ENCODE measurements at places on chromosomes 6 and 20. TPM values are rescaled to one million over a fixed set of nuclear protein-coding genes. Genes with fewer than 3 reads are reported as not detected.

DDX43 gene
- 1.7 TPM for total RNA-seq

GSTA4 gene
- total RNA-seq, result 26.1 TPM

CYP39A1 gene
- total RNA-seq, result 3.4 TPM

GRM1 gene
- not detected for total RNA-seq

SRMS gene
- not detected for total RNA-seq

TAGAP gene
- total RNA-seq, result not detected

EYA2 gene
- total RNA-seq, result not detected

CST4 gene
- not detected for total RNA-seq

CST2 gene
- not detected for total RNA-seq

KHDC1L gene
- not detected for total RNA-seq

DNA sequence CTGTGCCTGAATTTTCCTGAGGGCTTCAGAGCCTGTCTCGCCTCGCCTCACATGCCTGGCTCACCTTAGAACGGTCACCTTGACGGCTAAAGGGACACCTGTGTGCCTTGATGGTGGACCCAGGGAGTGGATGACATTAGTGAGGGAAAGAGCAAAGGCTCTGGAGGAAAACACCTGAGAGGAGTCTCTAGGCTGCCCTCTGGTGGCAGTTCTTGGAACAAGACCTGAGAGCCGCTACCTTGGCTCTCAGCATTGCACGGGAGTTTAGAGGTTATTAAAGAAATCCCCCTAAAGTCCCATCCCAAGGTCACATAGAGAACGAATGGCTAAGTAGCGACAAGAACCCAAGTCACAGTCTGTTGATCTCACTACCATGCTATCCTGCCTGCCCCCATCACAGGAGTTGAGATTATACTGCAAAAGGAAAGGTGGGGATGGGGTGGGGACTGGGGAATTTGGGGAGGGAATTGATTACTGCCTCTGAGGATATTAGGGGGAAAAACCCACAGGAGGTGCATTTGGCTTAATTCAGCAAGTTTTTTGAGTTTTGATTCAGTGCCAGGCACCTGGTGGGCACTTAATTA, 7.9 kb upstream of the CDSN start:
- peak; percentile 69 for DNase-seq

DNA sequence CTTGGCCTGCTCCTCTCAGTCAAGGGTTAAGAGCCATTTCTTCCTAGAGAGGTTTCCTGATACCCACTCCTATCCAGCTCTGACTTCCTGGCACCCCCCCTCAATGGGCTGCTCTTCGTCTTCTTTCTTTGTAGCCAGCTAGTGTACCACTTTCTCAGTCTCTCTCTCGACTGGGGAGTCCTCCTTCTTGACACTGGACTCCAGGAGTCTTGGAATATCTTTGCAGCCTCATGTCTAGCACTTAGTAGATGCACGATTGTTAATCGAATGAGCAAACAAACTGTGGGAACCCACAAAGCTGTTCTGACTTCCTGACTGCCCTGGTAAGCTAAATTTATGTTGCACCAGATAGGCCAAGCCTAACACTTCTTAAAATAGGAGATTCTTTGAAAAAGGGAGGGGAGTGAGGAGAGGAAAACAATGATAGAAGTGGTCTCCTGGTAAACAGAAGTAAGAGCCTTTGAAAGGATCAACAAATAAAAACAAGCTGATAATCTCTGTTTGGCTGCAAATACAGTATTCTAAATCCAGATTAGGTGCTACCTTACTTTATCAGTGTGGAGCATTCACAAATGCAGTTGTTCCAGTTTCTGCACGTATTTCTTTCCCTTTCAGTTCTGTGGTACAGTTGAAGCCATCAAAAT, 160.1 kb upstream of the CITED2 start:
- DNase-seq, result no peak

DNA sequence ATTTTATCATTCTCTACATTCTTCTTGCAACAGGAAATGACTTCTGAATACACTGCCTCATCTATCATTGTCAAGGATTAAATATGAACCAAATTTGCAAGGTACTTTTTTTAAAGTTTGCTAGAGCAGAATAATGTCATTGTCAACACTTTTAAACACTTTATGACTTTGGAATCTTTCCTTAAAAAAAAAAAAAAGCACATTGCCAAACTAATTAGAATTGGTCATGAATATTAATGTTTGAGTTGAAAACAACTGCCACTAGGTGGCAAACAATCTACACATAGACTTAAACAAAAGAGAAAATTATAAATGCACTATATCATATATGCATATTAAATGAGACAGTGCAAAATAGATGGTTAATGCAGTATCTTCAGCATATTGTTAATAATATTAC, 32.5 kb upstream of the TMEM244 start:
- DNase-seq, result peak; percentile 60

GRCh38 chr6:156651486-156651885, 125.7 kb upstream of the ARID1B start:
- no peak for DNase-seq

DNA sequence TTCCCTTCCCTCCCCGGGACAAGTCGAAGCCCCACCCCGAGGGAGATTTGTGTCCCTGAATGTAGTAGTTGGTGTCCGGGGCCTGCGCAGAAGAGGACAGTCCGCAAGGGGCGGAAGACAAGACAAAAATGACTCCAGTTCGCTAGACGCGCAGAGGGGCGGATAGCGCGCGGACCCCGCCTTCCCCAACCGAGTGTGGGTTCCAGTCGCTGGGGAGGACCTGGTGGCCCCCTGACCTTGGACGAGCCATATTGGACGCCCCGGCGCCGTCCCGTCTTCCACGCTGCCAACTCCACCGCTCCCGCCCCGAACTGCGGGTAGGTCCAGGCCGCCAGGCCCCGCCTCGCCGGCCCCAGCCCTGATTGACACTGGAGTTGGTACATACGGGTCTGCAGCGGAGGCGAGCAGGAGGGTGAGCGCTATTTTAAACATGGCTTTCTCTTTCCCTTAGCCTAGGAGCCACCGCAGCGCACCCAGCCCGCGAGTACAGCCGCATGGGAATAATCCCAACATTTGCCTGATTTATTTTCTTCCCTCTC, 802 bp downstream of the HMGN3 start:
- DNase-seq, result peak; percentile 93

DNA sequence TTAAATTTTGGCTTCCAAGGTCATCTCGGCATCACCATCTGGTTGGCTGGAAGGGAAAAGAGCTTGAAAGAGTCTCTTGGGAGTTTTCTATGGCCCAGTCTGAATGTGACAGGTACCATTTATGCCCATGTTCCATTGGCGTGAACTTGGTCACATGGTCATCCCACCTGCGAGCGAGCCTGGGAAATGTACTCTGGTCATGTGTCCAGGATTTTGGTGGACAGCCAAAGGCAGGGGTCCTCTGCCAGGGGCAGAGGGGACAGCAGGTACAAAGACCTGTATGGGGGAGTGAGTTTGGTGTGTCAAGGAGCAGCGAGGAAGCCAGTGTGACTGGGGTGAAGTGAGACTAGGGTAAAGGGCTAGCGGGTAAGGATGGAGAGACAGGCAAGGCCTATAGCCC, 112.6 kb downstream of the CDC5L start:
- no peak for DNase-seq

- no peak for DNase-seq
Observed at GRCh38 chr6:75922226-75922625, 150.2 kb downstream of the IMPG1 start.

DNA sequence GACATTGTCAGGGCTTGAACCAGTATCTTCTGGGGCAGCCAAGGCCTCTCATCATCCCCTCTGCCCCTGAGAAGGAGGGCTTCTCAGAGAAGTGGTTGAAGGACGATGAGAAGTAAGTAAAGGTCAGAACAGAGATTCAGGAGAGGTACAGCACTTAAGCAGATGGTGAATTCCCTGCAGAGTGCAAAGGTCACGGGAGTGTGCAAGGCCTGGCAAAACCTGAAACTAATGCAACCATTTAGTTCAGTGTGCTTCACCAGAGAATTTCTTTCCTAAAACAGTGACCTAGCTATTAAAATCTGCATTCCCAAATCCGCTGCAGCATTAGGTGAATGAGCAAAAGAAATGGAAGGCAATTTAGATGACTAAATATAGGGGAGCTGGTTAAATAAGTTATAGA, 58.4 kb downstream of the TRERF1 start:
- DNase-seq, result no peak

- no peak for DNase-seq
Observed at GRCh38 chr6:169254456-169255316, 1.0 kb upstream of the THBS2 start.

- DNase-seq, result no peak
Observed at GRCh38 chr6:82904860-82905259, 160.8 kb downstream of the UBE3D start.

GRCh38 chr6:87636315-87636714, 46.4 kb downstream of the ORC3 start:
- no peak for DNase-seq

GRCh38 chr6:67608099-67608749, 1026.9 kb upstream of the ADGRB3 start:
- no peak for DNase-seq

DNA sequence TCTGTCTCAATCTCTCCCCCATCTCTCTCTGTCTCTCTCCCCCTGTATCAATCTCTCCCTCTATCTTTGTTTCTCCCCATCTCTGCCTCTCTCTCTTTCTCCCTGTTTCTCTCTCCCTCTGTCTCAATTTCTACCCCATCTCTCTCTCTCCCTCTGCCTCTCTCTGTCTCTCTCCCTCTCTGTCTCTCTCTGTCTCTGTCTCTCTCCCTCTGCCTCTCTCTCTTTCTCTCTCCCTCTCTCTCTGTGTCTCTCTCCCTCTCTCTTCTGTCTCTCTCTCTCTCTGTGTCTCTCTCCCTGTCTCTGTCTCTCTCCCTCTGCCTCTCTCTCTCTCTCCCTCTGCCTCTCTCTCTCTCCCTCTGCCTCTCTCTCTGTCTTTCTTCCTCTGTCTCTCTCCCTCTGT, 62.6 kb downstream of the DACT2 start:
- no peak for DNase-seq

DNA sequence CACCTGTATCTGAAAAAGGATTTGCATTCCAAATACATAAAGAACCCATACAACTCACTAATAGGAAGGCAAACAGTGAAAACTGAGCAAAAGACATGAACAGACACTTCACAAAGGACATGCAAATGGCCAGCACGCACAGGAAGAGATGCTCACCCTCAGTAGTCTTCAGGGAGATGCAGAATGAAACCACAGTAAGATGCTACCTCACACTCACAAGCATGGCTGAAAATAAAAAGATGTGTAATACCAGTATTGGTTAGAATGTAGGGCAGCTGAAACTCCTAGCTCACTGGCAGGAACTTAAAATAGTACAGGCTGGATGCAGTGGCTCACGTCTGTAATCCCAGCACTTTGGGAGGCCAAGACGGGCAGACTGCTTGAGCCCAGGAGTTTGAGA, 64.6 kb downstream of the SNX5 start:
- DNase-seq, result no peak

- no peak for DNase-seq
Observed at GRCh38 chr6:109048176-109048575, 46.5 kb downstream of the SESN1 start.

DNA sequence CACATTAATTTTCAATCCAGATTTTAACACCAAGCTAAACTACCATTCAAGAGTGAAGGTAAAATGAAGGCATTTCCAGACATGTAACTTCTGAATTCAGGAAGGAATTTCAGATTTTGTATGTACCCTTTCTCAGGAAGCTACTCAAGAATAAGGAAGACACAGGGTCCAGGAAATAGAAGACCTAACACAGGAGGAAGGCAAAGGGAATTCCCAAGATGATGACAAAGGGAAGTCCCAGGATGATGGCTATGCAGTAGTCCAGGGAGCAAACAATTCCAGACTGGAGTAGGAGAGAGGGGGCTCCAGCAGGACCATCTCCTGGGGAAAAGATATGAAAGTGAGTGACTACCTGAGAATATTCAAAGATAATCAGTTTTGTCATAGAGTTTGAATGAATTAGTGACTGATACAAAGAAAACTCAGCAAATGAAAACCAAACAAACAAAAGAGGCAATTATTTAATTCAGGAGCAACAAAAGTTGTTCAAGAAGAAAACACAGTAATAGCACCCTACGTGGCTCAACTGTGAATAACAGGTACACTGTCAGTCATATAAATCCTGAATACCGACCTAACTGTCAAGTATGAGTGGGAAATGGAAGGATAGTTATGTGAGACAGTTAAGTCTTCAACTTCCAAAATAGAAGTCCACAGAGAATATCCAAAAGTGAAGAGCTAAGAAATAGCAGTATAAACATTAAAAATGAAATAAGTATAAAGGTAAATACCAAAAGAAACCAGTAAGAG, 4.0 kb downstream of the RNF24 start:
- peak; percentile 42 for DNase-seq

DNA sequence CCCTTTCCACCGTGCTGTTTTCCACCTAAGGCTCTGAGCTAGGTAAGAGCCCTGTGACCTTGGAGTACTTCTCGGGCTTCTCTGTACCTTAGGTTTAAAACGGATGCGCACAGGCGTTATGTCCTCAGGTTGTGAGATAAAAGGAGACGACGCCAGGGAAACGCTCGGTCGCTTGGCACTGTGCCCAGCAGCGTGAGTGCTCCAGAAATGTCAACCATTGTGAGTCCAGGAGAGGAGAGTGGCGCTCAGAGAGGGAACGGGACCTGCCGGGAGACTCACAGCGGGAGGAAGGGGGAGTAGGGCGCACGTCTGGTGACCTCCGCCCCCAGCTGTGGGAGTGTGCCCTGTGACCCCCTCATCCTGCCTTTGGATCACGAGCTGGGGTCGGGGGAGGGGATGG, 33.8 kb upstream of the SCRT2 start:
- DNase-seq, result peak; percentile 23

DNA sequence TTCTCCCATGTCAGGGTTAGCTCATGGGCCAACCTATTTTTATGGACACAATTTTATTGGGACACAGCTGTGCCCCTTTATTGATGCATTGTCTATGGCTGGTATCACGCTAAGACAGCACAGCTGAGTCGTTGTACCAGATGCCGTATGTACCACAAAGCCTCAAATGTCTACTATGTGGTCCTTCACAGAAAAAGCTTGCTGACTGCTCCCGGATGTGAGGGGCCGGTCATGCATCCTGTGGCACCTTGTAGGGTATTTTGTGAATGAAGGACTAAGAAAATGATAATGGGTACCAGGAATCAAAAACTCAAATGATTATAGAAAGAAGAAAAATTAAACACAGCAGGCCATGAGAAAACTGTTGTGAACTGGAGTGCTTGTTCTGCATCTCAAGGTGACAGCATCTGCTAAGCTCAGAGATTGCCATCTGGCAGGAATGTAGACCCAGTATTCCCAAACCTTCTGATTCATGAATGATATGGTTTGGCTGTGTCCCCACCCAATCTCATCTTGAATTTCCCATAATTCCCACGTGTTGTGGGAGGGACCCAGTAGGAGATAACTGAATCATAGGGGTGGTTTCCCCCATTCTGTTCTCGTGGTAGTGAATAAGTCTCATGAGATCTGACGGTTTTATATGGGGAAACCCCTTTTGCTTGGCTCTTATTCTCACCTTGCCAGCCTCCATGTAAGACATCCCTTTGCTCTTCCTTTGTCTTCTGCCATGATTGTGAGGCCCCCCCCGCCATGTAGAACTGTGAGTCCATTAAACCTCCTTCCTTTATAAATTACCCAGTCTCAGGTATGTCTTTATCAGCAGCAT, 248.5 kb downstream of the TSHZ2 start:
- DNase-seq, result no peak

Data from dermis blood vessel endothelial cell (primary cell).